Stimulated activated CD4-positive, alpha-beta T cell treated with anti-CD3 and anti-CD28 coated beads, Interleukin-1b, Interleukin-23, amount 100 ng/mL, for 48 hours (primary cell): ENCODE measurements at places on chromosomes 7 and 10.

DNA sequence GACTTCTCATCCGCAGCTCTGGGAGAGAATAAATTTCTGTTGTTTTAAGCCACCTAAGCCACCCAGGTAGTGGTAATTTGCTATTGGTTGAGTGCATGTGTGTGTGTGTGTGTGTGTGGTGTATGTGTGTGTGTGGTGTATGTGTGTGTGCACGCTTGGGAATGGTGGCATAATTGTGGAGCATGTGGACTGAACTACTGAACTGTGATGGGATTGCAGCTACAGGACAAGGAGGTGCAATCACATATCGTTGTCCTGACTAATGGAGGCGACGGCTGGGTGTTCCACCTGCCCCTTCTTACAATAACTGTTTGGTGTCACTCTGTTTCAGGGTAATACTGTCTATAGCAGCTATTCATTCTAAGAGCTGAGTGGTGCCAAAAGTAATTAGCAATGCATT lies 448.7 kb upstream of the PFKP start:
- DNase-seq = no peak

DNA sequence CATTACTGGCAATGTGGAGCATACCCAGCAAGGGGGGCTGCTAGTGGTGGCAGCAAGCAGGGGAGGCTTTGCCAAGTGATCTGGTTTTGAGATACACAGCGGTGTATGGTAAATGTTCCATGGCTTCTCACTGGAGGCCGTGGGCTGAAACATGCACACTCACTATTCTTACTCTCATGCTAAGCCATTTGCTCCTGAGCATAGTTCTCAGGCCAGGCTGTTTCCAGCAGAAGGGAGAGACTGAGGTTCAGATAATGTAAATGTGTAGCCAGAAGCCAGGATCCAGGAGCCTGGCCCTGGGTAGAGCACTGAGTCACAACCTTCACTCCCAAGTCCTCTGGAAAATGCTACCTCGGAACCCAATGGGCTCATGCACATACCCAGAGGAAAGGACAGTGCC lies 757.9 kb downstream of the GRID1 start:
- no peak for DNase-seq

- DNase-seq = no peak
Observed at GRCh38 chr7:143493751-143494150, 16.1 kb downstream of the TAS2R41 start.

- no peak for DNase-seq
Observed at GRCh38 chr7:131021902-131022301, 287.9 kb upstream of the KLF14 start.

DNA sequence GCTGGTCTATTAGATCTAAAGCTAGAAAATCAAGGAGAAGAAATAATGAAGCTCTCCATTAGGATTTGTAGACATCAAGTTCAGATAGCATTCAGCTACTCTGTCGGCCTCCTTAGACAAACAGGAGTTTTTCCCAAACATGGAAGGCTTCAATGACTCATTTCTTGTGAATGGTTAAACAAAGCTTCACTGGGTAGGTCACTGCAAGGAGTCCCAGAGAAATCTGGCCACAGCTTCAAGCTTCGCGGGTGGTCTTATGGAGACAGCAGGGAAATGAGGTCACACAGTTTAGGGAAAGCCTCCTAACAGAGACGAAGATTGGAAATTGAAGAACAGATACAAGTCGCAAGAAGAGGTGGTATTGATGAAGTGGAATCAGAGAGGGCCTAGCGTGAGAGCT lies 22.6 kb upstream of the LRRC72 start:
- DNase-seq = no peak

- no peak for DNase-seq
Observed at GRCh38 chr10:1544929-1545328, 192.4 kb downstream of the ADARB2 start.
